ENCODE measurements at places on chromosomes 1 and 21. TPM values are rescaled to one million over a fixed set of nuclear protein-coding genes. Genes with fewer than 3 reads are reported as not detected.

DNA sequence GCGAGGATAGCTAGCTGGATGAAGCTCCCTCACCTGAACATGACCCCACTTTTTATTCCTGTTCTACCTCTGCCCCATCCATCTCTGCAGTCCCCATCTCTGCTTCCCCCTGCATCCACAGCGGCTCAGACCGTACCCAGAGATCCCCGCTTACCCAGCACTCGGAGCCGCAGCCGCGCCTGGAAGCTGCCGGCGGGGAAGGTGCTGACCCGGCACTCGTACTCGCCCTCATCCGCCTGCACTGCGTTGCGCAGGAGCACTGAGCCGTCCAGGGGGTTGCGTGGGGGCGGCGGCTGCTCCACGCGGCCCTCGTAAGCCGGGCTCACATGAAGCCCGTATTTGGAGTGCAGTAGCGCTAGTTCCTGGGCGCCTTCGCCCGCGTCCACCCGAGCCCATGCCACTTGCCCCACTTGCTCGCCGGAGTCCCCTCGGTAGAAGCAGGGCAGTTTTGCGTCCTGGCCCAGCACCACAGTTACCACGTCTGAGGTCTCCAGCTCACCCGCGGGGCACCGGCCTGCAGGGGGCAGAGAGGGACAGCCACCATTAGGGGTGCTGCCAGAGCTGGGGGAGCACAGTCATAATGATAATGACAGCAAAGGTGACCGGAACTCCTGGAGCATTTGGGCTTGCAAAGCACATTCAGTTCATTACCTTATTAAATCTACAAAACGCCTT lies 9.8 kb downstream of the NECTIN4 start:
- no peak for DNase-seq

DNA sequence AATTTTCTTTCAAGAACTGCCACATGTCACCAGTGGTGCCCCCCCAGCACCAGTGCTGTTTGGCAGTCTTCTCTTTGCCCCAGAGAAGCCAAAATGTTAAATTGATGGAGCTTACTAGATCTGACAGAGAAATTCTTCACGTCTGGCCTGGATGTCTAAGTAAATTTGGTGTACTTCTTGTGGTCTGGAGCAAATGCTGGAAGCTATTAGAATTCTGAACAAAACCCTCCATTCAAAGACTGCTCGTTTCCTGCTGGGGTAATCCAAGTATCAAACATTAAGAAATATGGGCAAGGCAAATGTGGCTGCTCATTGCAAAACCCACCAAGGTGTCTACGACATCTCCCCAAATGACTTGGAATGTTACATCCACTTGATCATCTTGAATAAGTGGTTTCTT lies 92.3 kb downstream of the ROR1 start:
- peak; percentile 39 for DNase-seq

Gene FAM131C
- 0.11 TPM for total RNA-seq

Gene LCE1B
- total RNA-seq: not detected

DNA sequence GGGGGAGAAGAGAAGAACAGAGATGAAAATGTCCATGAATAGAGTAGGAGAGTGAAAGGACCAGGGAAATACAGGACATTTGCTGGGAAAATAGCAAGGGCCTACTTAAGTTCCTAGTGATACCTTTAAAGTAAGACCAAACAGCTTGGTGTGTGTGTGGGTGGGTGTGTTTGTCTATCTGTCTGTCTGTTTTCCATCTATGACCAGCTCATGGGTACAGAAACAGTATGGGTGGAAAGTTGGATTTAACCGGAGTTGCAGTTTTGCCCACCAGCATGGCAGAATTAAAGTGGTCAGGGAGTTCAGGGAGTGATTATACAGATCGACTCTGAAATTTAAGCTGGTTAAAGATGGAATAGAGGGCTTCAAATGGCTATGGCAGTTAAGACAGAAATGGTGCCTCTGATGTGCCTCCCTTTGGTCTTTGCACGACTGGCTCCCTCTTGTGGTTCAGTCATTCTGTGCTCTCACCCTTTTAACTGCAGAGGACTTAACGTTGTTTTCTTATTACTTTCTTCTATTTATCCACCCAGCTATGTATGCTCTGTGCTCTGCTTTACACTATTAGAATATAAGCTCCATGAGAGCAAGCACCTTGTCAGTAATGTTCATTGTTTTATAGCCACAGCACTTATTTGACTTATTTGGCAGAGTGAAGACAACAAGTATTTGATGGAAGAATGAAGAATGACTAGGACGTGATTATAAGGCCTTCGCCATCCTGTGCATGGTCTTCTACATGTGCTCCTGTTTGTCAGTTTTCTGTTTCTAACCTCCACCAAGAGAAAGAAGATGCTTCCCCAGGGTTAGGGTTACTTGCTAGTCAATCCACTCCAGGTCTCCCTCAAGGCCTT lies 72.7 kb upstream of the AK4 start:
- peak; percentile 24 for DNase-seq

GRCh38 chr1:216710055-216710454 lies 13.2 kb downstream of the ESRRG start:
- no peak for DNase-seq

DNA sequence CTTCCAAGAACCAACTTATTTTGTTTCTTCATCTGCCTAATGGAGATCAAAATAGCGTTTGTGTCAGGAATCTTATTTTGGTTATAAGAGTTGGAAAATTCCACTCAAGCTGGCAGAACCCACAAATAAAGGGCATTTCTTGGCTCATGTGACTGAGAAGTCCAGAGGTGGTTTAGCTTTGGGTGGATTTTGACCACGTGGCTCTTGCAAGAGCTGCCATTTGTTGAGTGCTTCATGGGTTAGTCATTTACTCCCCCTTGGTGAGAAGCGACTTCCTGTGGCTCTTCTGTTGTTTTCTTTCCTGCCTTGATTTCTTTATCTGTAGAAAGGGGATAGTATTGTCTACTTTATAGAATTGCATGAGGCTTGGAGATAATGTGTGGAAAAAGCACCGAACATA lies 9.5 kb upstream of the RNF186 start:
- peak; percentile 4 for DNase-seq

- DNase-seq: peak; percentile 28
Observed at GRCh38 chr1:116724765-116725375, 29.4 kb upstream of the CD2 start.

- no peak for DNase-seq
Observed at GRCh38 chr1:231016966-231017365, 23.1 kb downstream of the FAM89A start.

GRCh38 chr1:11654939-11655808 lies 497 bp downstream of the FBXO44 start:
- DNase-seq: no peak

Gene PRAMEF33
- total RNA-seq: not detected

DNA sequence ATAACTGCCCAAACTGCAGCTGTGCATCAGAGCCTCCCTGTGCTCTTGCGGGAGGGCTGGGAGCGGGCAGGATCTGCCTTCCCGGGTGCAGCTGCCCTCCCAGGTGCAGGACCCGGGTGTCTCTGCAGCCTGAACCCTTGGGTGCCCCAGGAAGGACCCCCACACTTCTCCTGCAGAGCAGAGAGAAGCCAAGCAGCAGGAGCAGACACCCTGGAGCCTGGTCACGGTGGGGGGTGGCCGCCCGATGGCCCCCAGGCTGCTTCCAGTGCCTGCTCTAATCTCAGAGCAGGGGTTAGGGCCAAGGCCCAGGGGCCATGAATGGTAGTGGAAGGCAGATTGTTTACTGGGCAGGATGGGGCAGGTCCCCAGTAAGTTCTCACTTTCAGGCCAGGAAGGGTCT lies 83.0 kb downstream of the RHOU start:
- DNase-seq: no peak

GRCh38 chr1:88867743-88868521 lies 23.4 kb downstream of the GTF2B start:
- peak; percentile 88 for DNase-seq

DNA sequence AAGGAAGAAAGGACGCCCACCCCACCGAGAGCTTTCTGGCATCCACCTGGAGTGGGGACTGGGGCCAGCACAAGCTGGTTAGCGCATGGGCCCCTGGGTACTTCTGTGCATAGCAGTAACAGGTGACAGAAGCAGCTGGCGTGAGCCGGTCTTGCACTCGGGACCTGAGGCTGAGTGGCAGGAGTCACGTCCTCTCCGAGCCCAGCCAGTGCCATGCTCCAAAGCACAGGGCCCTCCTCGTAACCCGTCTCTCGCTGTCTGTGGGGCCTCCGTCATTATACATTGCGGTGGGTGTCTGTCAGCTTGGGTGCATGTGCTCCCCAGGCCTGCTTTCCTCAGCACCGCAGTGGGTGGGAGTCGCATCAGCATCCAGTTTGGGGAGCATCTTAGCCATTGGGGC lies 87.6 kb upstream of the VAMP3 start:
- no peak for DNase-seq

Gene KRTAP19-3
- total RNA-seq: not detected

Gene SLC1A7
- not detected for total RNA-seq

- no peak for DNase-seq
Observed at GRCh38 chr1:209383422-209383821, 200.1 kb upstream of the CAMK1G start.

Gene TMEM125
- 0.64 TPM for total RNA-seq

Gene TENT5C
- total RNA-seq: 0.77 TPM

GRCh38 chr1:210616356-210616755 lies 287.7 kb downstream of the HHAT start:
- no peak for DNase-seq

Gene PRCC
- total RNA-seq: 75.5 TPM

DNA sequence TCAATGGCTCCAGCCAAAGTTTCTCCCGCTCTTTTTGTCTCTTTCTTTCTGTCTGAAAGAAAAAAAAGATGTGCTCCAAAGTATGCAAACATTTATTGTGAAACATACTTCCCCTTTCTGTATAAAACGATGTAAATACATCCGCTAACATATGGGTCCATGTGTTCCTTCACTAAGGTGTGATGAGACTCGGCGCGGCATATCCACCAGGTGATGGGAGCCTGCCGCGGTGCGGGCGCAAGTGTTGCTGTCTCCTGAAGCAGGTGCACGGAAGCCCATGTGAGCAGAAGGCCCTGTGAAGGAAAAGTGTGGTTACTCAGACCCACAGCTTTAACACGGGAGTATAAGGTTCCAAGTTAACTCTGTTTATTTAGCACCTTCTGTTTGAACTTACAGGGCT lies 466.6 kb upstream of the C1orf87 start:
- no peak for DNase-seq

Gene C1orf226
- total RNA-seq: 0.89 TPM

DNA sequence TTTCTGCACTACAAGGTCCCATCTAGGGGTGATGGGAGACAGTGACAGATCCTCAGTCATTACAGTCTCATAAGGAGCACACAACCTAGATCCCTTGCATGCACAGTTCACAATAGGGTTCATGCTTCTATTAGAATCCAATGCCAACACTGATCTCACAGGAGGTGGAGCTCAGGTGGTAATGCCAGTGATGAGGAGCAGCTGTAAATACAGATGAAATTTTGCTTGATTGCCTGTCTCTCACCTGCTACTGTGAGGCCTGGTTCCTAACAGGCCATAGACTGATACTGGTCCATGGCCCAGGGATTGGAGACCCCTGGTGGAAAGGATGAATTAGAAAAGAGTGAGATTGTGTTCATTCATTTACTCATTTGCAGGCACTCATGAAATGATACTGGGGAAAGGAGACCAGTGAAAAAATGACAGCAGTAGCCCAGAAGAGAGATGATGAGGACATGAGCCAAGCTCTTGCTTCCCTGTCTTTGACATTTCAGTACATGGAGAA lies 251.6 kb upstream of the DUSP10 start:
- no peak for DNase-seq

DNA sequence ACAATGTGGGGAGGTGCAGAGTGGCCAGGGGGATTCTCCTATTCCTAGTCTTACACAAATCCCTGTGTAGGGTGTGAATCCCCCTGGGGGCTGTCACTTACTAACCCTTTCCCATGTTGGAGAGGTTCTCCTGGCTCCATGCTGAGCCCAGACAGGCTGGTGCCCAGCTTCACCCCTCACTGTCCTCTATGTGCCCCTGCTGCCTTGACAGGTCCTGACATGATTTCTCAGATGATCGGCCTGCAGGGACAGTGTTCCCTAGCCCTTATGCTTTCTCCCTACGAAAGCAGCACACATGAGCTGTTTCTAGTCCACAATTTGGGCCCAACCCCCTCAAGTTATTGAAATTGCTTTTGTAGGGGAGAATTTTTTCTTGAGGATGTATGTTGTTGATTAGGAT lies 68.9 kb upstream of the FAM78B start:
- no peak for DNase-seq

- DNase-seq: no peak
Observed at GRCh38 chr1:189697113-189697512, 780.6 kb downstream of the BRINP3 start.

Gene TAS1R2
- total RNA-seq: not detected

GRCh38 chr1:61282387-61282786 lies 200.0 kb downstream of the NFIA start:
- no peak for DNase-seq

Gene CSF3R
- 0.22 TPM for total RNA-seq

- peak; percentile 94 for DNase-seq
Observed at GRCh38 chr1:39110325-39110851, 84.2 kb downstream of the NDUFS5 start.

Gene HP1BP3
- 135 TPM for total RNA-seq

DNA sequence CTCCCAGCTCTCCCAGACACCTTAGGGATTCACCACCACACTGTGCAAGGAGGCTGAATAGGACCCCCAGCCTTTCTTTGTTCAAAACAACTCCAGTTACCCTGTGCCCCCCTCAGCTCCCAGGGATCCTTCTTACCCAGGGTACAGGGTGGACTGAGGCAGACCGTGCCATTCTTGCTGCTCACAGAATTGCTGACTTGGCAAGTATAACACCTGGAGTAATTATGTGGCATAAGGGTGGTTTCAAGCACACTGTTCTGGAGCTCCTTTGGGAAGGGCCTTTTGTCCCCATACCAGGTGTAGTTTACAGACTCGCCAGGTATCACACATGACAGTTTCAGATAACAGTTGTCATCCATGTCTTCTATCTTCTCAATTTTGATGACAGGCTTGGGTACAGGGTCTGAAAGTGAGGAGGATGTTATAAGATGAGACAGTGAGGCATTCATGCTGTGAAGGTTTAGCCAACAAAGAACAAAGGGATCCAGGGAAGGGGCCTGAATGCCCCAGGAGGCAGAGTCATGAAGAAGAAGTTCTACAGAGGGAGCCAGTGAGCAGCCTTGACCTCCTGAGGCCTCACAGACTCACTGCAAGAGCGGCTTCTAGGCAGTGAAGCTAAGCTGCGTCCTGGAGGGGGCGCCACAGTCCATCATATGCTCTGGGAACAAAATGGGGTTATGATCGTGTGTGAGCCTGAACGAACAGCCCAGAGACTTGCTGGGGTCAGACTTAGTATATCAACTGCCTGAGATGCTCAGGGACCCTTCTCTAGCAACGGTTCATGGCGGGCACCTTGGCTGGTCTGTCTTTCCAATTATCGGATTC lies 30.3 kb downstream of the CD48 start:
- DNase-seq: no peak

GRCh38 chr1:205325334-205325884 lies 3.9 kb upstream of the NUAK2 start:
- peak; percentile 45 for DNase-seq

Data from astrocyte (in vitro differentiated cells and primary cell).